COR-L47 (cell line): ENCODE measurements at places on chromosomes 2 and 18.
A peak's percentile ranks its signal among the peaks of the same experiment; 100 is the strongest.

DNA sequence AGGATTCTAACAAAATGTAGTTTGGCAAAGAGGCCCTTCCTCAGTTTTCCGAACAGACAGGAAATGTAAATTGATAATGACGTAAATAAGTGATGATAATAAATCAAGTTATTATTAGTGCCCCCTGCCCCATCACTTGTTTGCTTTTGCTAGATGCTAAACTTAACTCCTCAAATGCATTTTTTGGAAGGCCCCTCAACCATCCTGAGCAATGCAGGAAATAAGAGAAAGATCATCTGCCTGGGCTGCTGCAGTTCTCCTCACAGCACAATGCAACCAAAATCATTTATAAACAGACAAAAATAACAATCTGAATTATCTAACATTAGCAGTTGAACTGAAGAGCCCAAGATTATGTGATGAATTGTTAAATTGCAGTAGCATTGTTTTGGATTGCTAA, 62.6 kb upstream of the PSMD14 start:
- no peak for DNase-seq

- no peak for DNase-seq
These were observed 57.5 kb downstream of the UBE2E3 start for GRCh38 chr2:181037922-181038321.

DNA sequence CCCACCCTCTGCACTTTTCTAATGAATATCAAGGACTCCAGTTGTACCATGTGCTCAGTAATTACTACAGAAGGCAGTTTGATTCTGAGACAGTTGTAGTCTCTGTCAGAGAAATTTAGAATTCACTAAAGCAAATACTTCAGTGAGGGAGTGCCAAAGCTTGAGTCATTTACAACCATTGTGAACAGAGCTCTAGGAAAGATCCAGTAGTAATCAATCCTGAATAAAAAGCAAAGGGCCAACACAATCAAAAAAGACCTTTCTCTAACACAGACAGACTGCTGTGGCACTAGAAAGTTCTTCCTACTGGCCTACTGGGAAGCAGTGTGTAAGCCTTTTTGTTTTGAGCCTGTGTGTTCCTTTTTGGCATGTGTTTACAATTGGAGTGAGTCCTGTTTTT, 135.6 kb upstream of the UNC80 start:
- no peak for DNase-seq

GRCh38 chr2:129239141-129239540, 740.3 kb upstream of the RAB6C start:
- DNase-seq, result no peak

GRCh38 chr2:164717000-164717803, 95.9 kb upstream of the GRB14 start:
- DNase-seq, result peak; percentile 25

GRCh38 chr2:165902934-165903333, 50.6 kb downstream of the TTC21B start:
- DNase-seq, result peak; percentile 1

GRCh38 chr18:8882632-8883408, 177.5 kb downstream of the MTCL1 start:
- no peak for DNase-seq

GRCh38 chr18:34789768-34790344, 79.8 kb downstream of the DTNA start:
- no peak for DNase-seq

DNA sequence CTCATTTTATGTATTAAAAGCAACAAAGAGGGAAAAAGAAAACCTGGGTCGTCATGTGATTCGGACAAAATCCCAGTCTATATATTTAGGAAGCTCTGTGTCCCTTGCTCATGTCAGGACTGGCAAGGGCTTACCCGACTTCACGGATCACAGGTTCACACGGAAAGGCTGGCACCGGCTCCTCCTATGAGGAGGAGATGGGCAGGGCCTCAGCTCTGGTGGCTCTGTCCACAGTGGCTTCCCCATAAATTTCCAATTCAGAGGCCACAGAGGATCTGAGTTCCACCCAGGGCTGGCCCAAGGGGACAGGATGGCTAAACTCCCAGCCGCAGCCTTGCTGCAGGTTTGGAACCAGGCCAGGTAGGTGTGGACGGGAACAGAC, 186.8 kb downstream of the BCL2 start:
- no peak for DNase-seq

DNA sequence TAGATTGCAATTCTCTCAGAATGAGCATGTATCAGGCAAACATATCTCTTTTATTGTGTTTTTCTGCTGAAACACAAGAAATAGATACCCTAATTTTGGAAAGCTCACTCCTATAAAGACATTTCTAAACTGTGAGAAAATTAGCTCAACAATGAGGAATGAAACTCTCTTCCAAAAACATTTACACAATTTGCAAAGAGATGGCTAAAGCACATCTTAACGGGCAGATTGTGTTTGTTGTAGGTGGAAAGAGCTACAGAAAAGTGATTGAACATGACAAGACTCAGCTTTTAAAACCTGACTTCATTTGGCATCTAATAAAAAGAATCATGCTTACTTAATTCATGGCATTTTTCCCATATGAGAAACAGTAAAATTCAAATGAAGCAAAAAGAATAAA, 175.0 kb upstream of the SLC39A10 start:
- no peak for DNase-seq

DNA sequence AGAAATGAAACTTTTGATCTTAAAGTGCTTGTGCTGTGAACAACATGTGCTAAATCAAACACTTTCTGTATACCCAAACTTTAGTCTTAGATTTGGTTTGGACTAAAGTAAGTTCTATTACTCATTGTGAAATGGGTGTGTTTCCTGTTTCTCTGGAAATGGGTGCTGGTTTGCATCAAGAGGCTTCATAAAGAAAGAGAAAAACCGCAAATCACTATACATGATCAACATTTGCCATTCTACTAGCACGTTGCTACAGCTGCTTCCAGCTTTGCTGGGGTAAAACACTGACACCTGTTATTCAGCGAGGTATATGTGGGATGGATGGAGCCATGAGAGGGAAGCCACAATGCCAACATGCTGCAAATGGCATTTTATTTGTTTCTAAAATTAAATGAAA, 547.0 kb upstream of the ACVR2A start:
- no peak for DNase-seq

- peak; percentile 12 for DNase-seq
These were observed at the start of gene DAW1 for GRCh38 chr2:227871375-227871791. Gene DAW1, plus strand, starts transcription at chr2:227871631. Its CDS starts 59 bp downstream, at chr2:227871690.

DNA sequence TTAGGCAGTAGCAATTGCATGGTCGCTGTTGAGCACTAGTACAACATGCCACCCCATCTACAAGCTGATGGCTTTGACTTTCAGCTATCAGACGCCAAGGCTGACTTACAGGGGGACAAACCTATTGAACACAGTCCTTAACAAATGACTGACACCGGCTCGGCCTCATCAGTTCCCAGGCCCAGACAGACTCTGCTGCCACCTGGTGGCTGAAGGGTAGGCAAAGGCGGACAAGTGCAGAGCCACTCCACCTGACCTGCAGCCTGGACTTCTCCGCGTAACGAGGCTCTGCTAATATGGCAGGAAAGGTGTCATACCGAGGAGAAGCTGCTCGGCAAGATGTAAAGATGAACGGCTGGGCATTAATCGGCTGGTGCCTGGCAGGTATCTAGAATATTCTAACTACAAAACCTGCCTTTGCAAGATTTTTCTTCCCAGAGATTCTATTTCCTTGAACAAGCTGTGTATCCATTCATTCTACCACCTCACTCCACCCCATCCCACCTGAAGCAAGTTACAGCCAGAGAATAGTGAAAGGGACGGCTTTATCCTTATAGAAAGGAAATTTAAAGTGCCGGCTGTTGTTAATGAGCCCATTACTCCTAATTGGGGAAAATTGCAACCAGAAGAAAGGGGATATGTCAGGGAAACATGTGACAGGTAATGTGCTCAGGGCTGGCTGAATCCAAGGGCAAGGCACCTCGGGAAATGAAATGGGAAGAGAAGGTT, 67.4 kb downstream of the STEAP3 start:
- DNase-seq, result peak; percentile 59

DNA sequence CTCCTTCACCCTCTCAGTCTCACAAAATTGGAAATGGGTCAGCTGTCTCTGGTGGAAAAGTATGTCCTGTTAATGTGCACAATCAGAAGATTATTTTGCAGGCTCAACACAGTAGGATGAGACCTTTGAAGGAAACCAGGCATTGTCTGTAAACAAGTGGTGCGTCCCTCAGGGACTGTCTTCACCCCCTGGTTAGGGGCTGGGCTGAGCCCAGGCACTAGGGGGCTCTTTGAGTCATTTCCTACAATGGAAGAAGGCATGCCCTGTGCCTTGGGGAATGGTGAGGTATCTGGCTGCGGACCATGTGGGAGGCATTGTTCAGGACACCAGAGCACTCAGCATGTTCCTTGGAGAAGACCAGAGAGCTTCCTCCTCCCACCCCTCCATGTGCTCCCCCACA, 26.8 kb downstream of the PKDCC start:
- no peak for DNase-seq

DNA sequence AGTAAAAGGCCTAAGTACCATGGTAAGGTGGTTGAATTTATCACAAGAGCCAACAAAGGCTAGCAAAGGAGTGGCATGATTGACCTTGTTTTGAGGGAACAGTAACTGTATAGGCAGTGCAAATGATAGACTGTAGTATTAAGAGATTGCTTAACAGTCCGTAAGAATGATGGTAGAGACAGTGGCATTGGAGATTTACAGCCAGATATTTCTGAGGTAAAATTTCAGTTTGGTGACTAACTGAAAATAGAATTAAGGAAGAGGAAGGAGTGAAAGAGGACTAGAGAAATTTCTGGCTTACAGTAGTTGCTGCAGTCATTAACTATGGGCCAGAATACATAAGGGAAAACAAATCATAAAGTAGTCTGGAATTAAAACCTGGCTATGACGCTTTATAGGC, 4.4 kb upstream of the BAZ2B start:
- no peak for DNase-seq

- no peak for DNase-seq
These were observed 40.9 kb downstream of the GYPC start for GRCh38 chr2:126696644-126697520.

DNA sequence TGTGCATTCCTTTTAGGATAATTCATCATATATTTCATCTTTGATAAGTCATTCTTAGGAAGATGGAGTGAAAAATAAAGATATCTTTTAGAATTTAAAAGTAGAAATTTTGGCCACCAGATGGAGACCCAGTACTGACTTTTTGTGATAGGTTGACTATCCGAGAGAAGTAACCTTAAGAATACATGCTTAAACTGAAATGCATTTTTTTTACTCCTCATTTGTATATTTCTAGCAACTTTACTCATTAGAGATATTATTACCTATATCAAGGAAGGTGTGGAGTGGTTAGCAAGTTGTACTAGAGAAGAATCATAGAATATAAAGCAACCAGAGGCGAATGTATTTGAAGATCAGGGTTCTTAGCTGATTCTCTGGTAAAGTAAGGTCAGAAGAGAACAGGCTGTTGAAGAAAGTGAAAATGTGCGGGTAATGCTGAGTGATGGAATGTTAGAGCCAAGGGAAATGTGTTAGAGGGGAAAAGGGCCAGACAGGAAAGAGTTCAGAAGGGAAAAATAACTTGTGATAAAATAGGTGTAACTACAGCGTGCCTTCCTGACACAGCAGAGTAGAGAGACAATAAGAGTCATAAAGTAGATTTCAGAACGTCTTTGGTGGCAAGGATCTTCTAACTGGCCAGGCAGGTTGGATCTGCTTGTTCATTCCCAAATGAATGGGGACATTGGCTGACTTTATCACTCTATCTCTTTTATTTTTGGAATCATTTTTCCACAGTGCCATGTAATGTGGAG, 52.3 kb downstream of the TDRD15 start:
- no peak for DNase-seq

DNA sequence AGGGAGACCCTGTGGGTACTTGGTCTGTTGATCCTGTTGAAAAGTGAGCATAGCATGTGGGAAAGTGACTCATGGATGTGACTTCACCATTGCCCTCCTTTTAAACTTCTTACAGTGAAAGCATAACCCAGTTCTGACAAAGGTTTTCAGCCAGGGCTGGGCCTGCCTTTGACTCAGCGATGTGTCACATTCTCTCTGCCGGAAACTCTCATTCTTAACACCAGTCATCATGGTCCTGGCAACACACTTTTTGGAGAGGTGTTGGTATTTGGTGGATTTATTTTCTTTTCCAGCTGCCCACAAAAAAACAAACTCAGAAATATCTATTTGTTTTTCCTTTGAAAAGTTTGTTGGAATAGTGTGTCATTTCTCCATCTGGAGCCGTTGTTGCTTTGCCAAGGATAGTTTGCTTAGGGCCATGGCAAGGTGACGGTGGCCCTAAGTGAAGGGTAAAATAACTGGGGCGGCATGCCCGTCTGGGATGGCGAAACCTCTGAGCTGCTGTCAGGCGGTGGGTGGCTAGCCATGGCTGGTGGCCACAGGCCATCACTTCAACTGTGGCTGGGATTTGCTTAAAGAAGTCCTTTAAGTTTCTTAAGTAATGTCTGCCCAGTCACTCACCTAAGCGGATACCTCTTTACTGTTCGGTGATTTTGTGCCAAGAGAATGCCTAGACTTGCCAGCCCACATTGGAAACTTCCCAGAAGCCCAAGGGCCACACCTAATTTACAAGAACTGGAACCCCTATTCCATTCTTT, 123.3 kb downstream of the LTBP1 start:
- no peak for DNase-seq

DNA sequence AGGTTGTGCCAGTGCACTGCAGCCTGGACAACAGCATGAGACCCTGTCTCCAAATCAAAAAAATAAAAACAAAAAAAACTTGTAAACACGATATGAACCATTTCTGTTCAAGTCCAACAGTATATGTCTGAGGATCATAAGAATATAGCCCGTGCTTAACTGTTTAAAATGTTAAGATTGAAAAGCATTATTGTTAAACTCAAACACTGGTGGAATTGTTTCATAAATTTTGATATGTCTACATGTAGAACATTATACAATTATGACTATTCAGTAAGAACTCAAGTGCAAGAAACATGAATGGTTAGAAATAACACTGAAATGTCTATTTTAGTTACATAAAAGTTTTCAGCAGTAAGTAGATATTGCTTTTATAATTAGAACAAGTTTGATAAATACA, 29.7 kb downstream of the PPIG start:
- DNase-seq, result no peak

GRCh38 chr2:30798536-30798991, 8.7 kb downstream of the CAPN13 start:
- DNase-seq, result peak; percentile 2

DNA sequence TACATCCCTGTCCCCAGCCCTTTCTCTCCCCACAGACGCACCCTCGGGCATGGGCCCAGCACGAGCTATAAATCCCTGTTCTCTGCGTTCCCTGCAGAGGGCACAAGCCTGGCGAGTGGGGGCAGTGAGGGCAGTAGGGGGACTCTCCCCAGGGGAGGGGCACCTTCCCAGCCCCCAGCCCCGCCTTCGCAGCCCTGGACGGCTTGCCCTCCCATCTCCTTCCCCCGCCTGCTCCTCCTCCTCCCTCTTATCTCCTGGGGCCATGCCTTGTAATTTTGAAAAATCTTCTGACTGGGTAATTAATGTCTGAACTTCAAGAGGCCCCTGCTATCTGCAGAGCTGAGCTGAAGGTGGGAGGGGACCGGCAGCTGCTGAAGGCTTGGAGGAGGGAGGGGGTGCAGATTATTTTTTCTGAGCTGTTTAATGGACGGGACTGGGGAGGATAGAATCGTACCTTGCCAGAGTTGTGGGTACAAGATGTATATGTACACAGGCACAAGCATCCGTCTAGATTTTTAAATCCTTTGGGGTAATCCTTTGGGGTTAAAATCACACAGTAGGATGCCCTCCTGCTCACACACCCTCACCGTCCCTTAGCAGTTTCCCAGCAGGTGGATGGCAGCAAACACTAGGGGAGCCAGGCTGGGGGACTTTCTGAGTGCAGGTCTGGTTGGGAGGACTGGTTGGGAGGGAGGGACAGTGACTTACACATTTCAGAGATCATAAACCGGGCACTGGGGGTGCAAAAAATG, 121.9 kb downstream of the SMAD7 start:
- no peak for DNase-seq

- no peak for DNase-seq
These were observed 13.8 kb downstream of the EHD3 start for GRCh38 chr2:31247711-31248110.
